ENCODE measurements at places on chromosomes 2 and 18.

DNA sequence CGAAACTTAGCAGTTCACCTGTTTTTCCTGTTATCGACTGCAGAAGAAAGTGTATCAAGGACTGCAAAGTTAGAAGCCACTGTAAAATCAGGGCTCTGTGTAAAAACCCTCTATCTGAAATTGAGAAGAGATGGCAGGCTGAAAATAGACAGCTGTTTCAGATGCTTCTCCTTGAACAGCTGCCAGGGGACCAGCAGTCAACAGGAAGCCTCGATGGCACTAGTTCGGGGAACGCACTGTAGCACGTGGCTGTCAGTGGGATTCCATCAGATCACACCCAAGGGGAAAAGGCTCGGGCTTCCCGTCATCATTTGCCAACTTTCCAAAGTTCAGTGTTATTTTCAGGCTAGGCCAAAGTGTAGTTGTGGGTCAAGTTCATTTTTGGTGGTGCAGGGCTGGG lies 316.9 kb downstream of the TXNL1 start:
- no peak for DNase-seq

- DNase-seq: no peak
Measured at GRCh38 chr2:180156651-180157050, 149.6 kb upstream of the CWC22 start.

DNA sequence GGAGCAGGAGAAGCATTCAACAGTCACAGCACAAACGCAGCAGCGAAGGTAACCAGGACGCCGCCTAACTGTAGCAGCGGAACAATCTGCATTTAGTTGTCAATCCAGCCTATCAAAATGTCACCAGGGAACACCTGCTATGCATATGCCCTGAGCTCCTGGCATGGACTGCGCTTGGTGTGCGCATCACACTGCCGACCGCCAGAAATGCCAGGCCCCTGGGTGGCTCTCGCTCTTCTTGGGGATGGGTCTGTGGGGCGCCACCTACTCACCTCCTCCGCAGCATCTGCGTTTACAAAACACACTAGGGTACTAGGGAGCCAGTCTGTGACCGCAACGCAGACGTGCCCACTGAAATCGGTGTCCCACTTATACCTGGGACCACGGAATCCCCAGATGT lies 31.7 kb downstream of the ZNF516 start:
- DNase-seq: no peak

GRCh38 chr18:5417342-5417741 lies 121.8 kb upstream of the ZBTB14 start:
- DNase-seq: peak; percentile 11

DNA sequence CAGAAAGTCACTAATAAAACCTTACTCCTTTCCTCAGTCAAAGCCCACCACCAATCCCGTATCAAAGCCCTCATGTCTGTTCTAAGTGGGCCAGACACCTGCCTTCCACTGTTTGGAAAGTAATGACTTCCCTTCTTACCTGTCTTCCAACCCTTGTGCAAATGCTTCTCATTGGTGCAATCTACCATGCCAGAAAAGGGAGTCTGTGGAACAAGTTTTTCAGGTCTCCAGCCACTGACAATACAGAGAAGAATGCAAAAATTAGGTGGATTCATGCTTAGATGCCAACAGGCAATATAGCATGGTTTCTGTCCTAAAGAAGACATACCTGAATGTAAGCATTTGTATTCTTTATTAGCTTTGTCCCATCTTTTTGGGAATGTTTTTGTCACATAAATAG lies 1140.6 kb upstream of the LRRTM1 start:
- DNase-seq: no peak

GRCh38 chr2:28002181-28002580 lies 111.7 kb downstream of the BABAM2 start:
- DNase-seq: no peak

GRCh38 chr18:62611453-62612288 lies 88.8 kb downstream of the ZCCHC2 start:
- no peak for DNase-seq

DNA sequence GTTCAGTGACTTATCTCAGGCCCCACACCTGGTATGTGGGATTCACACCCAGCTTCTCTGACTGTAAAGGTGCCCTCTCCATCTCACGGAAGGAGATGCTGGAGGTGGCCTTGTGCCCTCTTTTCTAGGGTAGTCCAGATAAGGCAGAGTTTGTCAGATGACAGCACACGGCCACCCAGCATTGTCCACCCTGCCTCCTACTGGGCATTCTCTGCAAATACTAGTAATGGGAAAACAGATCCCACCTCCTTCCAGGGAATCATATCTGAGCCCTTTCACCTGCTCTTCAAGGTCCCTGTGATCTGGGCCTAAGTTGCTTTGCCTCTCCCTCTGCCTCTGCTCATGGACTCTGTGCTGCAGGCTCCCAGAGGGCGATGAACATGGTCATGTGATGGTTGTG lies 214.7 kb downstream of the CLIP4 start:
- no peak for DNase-seq

- peak; percentile 44 for DNase-seq
Measured at GRCh38 chr18:39455285-39455684, 1889.7 kb upstream of the CELF4 start.

- no peak for DNase-seq
Measured at GRCh38 chr18:41594582-41594981, 360.5 kb upstream of the PIK3C3 start.

DNA sequence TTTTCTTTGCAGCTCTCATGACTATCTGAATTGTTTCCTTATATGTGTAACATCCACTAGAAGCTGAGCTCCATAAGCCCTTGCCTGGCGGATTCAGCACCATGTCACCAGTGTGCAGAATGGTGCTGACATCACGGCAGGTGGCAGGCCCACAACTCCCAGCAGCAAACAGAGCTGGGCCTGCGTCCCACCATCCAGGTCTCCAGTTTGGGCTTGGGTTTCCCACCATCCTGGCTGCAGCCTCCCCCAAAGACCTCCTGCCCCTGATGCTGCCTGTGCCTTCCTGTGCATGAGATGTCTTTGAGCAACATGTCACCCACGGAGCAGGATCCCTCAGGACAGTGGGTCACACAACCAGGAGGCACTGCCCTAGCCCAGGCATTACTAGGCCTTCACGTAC lies 113.1 kb downstream of the TNS1 start:
- DNase-seq: no peak

GRCh38 chr2:134391751-134392160 lies 137.9 kb downstream of the MGAT5 start:
- no peak for DNase-seq

GRCh38 chr2:58796239-58796910 lies 555.2 kb upstream of the FANCL start:
- peak; percentile 1 for DNase-seq

GRCh38 chr2:56508662-56509061 lies 324.9 kb downstream of the CCDC85A start:
- no peak for DNase-seq

DNA sequence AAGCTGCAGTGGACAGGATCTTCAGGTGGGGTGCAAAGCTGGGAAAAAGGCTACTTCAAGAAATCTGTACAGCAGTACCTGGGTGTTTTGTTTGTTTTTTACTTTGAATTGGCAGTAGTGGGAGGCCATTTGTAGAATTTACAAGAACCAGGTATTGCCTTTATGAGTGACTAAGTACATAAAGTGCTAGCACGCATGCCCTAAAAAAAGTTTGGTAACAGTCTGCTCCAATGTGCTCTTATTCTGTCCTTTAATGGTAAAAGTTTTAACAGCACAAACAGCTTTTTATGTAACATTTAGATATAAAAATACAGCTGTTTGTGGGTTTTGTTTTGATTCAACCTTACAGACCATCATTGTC lies 17.2 kb downstream of the REV1 start:
- DNase-seq: no peak

DNA sequence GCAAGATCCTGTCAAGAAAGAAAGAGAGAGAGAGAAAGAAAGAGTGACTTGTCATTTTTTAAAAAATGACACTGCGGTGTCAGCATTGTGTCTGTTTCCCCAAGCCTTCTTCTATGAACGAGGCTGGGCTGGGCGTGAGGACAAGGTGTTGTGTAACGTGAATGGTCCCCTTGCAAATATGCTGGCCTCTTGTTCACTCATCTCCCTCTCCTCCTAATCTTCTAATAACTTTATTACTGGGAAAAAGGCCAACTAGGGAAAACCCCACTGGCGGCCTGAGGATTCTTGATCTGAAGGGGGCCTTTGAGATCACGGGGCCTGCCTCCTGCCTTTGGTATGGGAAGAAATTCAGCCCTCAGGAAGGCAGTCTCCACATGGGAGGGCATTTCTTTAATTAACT lies 163.1 kb downstream of the MIB1 start:
- DNase-seq: no peak

DNA sequence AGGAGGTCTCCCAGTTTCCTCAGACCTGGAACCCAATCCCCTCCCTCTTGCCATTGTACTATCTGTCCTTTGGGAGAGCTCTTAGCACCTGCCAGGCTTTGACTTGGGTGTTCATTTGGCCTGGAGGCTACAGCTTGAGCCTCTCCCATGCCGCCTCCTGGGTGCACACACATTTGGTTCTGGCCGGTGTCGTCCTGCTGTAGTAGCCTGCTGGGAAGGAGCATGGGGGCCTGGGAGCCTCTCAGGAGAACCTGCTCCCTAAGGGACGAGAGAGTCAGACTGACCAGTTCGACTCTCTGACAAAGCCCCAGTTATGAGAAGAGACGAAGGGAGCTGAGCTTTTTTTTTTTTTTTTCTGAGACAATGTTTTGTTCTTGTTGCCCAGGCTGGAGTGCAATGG lies 7.4 kb upstream of the SFTPB start:
- no peak for DNase-seq

GRCh38 chr2:85834466-85834865 lies 54.3 kb downstream of the ST3GAL5 start:
- peak; percentile 25 for DNase-seq

- DNase-seq: peak; percentile 32
Measured at GRCh38 chr18:23136326-23137096, 1.2 kb downstream of the CABLES1 start.

DNA sequence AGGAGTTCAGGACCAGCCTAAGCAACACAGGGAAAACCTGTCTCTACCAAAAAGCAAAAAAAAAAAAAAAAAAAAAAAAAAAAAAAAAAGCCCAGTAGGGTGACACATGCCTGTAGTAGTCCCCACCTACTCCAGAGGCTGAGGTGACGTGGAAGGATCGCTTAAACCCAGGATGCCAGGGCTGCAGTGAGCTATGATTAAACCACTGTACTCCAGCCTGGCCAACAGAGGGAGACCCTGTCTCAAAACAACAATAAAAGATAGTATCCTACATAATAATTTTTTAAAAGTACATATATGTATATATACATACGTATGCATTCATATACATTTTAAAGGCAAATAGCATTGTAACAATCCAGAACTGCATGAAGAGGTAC lies 51.7 kb downstream of the SOS1 start:
- DNase-seq: peak; percentile 11

GRCh38 chr2:30287190-30287840 lies 56.0 kb downstream of the LBH start:
- no peak for DNase-seq

- no peak for DNase-seq
Measured at GRCh38 chr2:186125156-186125555, 360.9 kb upstream of the ZC3H15 start.

- DNase-seq: no peak
Measured at GRCh38 chr2:68377137-68377780, 12.2 kb downstream of the PLEK start.

DNA sequence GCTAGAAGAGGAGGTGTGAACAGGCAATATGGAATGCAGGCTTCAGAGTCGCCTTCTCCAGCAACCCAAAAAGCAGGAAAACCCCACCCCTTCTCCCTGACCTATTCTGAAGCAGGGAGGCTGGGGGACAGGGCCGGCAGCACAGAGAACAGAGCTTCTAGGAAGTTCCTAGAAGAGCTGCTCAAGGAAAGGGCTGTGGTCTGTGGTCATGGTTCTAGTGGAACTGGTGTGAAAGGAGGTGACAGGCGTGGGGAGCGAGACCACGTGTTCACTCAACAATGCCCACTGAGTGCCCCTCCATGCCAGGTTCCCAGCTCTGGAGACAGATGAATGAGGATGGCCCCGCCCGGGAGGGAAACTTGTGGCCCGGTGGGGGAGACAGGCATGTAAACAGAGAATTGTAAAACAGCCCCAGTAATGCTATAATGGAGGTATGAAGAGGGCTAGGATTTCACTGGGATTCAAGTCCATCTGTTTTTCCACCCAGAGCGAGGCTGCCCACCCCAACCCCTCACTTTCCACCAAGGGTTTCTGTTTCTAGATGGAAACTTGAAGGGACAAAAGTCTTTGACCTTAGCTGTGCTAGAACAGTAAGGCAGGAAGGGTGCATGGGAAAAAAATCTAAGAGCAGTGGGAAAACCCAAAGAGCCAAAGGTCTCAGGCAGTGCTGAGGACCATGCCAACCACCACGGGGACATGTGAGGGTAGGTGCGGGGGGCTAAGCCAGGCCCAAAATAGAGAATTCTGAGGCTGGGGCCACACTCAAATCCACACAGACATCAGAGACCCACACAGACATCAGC lies 71.8 kb downstream of the TNS1 start:
- peak; percentile 60 for DNase-seq

DNA sequence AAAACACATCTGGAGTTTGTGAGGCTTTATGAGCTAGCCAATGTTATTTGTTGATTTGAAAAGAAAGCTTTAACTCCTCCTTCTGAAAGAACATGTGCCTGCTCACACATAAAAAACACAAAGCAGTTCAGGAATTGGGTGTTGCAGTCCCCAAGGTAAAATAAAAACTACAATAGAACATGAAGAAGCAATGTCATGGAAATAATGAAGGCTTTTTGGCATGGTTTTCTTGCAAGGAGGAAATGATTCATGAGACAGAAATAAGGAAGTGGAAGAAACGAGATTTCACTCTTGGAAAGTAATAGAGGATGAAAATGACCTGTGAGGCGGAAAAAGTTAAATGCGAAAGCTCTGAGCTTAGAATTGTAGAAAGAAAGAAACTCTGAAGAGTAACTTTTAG lies 81.1 kb downstream of the TRIB2 start:
- peak; percentile 74 for DNase-seq

DNA sequence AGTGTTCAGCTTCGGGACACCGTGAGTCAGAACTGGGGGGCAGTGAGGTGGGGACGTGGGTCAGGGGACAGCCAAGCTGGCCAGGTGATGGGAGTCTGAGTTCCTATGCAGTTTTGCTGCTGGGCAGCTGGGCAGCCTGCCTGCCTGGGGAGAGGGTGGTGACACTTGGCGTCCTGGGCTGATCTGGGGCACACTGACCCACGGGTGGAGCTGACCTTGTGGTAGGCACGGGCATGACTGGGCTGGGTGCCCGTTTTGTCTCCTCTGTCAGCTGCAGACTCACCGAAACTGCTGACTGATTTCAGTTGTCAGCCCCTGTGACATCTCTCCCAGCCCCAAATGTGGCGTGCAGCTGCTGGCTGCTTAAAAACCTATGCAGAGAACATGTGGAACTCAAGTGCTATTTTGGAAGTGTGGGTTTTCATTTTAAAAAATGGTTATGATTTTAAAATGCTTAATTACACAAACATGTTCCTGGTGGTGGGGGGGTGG lies 32.6 kb upstream of the E2F6 start:
- no peak for DNase-seq

GRCh38 chr18:32968248-32968647 lies 195.4 kb upstream of the KLHL14 start:
- peak; percentile 25 for DNase-seq

- DNase-seq: no peak
Measured at GRCh38 chr18:12765126-12765525, 62.3 kb downstream of the PSMG2 start.
